ENCODE measurements at places on chromosomes 3 and 15. TPM values are rescaled to one million over a fixed set of nuclear protein-coding genes. Genes with fewer than 3 reads are reported as not detected.

- DNase-seq = no peak
Observed at GRCh38 chr3:89762405-89762804, 655.0 kb downstream of the EPHA3 start.

The SLMAP gene
- 38.1 TPM for total RNA-seq

The GOLGA8S gene
- 0.04 TPM for total RNA-seq

The GOLGA8T gene
- total RNA-seq = 0.20 TPM

DNA sequence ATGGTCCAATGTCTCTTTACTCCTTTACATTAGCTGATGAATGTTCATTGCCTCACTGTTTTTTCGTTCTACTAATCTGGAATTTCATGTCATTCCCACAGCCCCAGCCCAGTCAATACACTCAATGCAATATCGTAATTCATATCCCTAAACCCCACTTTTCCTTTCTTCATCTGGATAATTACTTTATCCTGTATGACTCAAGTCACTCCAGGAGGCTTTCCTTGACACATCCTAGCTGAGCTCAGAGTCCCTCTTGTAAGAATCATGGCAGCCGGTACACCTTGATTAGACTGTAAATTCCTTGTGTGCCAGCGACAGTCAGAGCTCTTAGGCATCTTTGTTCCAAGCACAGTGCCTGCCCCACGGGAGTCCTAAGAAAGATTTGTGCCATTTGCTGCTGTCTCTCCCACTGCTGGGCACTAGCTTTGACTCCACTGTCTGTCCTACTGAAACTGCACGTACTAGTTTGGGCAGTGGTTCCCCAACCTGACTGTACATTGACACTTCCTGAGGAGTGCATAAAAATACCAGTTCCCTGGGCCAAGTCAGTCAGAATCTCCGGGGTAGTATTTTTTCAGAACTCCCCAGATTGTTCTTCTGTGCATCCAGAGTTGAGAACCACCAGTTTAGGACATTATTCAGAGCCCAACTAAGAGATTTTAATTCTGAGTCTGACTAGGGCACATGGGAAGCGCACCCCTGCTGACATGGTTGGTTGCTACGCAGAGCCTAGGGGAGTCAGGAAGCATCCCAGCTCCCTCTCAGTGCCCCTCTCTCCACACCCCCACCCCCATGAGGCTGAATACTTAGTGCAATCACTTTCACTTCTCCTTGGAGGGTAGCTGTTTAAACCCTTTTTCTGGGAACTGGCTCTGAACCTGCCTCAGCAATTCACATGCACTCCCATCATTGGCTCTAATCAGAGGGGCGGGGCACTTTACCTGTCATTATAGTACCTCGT is 19.5 kb upstream of the C3orf70 start:
- no peak for DNase-seq

- DNase-seq = no peak
Observed at GRCh38 chr15:90934949-90935751, at the start of gene UNC45A. Gene UNC45A, plus strand, starts transcription at chr15:90935285. Its CDS starts 40 bp downstream, at chr15:90935325.

The ZNF385D gene
- 0.79 TPM for total RNA-seq
